Stimulated activated CD8-positive, alpha-beta memory T cell treated with anti-CD3 and anti-CD28 coated beads, Interleukin-15, amount 100 ng/mL, for 24 hours (primary cell): ENCODE measurements at places on chromosomes 11 and 22.

DNA sequence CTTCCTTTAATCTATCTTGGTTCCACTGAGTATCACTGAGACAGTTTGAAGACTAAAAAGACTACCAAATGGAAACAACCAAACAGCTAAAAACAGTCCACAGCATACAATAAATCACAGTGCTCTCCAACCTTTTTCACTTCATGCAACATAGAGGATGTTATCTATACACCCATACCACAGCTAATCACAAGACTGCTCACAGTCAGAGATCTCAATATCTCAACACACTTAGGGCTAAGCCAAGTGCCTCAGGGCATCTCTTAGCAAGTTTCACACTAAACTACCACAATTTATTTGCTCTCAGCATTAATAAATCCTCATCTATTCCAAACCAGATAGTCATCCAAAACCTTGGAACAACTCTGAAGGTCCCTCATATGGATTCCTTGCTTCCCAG, 129.4 kb downstream of the SBF2 start:
- no peak for DNase-seq

DNA sequence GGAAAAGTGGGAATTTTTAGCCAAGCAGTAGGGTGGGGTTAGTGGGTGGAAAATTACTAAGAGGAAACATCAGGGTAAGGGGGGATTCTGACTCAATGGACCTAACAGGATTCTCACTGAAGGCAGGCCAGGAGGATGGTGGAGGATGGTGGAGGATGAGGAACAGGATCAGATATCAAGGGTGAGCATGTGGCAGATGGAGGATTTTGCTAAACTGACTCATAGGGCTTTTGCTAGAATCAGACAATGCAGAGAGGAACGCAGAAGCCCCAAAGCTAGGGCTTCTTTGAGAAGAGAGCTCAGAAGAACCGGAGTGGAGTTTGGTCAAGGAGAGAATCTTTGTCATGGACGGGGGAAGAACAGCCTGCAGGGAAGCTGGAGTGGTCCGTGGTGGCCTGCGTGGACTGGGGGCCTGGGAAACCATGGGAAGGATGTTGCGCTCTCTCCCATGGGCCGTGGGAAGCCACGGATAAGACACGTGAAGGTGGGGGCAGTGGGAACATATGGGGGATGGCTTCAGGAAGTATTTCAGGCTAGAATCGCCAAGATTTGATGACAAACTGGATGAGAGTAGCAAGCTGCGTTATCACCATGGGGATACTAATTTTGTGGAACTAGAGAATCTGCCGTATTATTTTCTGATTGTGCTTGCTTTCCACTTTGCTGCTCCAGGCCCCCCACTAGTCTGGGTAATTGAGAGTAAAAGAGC, 165.2 kb downstream of the LDLRAD3 start:
- no peak for DNase-seq

GRCh38 chr11:120112174-120112796, 25.6 kb downstream of the TRIM29 start:
- DNase-seq: no peak

GRCh38 chr11:73331138-73331916, 23.3 kb downstream of the ARHGEF17 start:
- no peak for DNase-seq

DNA sequence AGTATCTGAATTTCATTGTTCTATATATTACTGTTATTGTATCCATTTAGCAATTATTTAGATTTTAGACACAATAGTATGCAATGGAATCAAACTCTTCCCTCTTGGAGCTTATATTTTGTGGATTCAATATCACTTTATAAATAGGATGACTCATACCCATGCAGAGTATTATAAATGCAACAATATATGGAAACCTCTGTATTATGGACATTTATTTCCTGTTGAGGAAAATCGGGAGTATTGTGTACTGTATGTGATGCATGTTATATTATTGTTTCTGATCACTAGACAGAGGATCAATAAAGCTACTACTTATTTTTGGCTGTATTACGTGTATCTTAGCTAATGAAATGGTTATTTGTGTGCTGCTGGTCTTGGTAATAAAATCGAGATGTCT, 770 bp downstream of the METTL15 start:
- DNase-seq: no peak

DNA sequence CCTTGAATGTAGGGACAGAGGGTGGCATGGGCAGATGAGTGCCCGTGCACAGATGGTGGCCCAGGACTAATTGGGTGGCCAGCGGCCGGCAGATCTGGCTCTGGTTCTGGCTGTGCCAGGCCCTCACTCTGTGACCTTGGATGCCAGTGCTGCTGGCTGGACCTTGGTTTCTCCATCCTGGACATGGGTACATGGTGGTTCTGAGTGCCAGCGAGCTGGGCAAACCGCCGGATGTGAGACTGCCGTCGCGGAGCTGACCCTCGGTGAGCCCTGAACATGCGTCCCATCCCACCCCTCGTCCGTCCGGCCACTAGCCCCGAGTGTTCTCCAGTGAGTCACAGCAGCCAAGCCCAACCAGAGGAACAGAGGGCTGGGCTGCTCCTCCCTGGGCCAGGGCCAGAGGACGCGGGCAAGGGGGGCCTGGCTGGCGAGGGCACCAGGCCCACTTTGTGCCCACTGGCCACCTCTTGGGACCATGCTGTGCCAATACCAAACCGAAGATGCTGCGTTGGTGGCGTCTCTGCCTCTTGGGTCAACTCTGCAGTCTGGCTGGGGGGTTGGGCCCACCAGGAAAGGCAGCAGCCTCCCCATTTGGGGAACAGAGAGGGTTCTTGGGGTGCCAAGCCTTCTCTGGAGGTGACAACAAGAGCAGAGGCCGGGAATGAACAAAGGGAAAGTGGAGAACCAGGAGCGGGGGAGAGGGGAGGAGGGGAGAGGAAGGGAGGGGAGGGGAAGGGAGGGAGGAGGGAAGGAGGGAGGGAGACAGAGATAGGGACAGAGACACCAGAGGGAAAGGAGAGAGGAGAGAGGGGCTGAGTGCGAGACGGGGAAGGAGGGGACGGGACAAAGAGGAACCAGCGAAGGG, 10.7 kb downstream of the LSP1 start:
- no peak for DNase-seq

DNA sequence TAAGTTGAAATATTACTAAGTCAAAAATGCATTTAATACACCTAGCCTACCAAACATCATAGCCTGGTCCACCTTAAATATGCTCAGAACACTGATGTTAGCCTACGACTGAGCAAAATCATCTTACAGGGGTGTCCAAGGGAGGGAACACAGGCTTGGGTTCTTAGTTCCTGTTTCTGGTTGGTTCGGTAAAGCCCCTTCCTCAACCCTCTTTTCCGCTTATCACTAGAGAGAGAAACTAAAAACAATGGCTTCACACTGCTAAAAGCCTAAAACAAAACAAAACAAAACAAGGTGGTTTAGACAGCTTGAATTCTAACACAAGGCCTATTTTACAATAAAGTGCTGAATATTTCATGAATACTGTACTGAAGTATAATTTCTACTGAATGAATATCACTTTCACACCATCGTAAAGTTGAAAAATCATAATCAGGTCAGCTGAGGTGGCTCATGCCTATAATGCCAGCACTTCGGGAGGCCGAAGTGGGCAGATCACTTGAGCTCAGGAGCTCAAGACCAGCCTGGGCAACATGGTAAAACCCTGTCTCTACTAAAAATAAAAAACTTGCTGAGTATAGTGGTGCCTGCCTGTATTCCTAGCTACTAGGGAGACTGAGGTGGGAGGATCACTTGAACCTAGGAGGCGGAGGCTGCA, 118.0 kb downstream of the SIK3 start:
- no peak for DNase-seq

DNA sequence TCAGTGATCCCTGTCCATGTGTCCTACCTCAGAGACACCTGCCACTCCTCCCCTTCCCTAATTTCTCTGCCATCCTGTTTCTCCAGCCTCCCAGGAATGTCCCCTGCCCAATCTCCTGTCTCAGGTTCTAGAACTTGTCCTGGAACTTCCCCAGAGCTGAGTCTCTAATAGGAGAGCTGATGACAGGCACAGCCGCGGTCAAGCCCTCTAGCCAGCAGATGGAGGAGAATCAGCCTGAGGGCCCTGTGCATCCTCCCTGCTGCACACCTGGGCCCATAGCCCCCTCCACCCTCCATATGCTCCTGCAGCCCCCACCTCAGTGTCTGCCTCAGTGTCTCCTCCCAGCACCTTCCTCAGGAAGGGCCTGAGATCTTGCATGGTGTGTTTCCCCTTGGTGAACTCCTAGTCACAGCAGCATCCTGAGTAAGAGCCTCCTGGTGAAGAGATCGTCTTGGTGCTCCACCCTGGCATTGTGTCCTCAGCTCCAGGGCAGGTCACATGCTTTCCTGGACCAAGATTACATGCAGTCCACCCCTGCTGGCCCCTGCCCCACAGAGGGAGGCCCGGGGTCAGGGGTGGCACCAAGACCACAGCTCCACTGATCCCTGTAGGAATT, 43.9 kb upstream of the VPREB1 start:
- no peak for DNase-seq

GRCh38 chr11:111922803-111923202, 4.1 kb downstream of the C11orf52 start:
- no peak for DNase-seq

DNA sequence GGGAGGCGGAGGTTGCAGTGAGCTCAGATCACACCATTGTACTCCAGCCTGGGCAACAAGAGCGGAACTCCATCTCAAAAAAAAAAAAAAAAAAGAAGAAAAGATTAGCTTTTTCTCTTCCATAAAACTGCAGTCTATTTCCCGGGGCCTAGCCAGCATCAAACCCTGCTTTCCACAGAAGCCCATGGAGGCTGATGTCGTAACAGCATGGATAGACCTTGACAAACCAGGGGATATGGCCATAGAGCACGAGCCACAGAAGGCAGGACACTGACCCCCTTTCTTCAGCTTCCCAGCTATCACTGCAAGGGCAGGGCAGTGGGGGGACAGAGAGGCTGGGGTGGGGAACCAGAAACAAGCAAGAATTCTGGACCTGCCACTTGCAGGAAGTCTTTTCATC, 21.5 kb downstream of the HPS4 start:
- no peak for DNase-seq

DNA sequence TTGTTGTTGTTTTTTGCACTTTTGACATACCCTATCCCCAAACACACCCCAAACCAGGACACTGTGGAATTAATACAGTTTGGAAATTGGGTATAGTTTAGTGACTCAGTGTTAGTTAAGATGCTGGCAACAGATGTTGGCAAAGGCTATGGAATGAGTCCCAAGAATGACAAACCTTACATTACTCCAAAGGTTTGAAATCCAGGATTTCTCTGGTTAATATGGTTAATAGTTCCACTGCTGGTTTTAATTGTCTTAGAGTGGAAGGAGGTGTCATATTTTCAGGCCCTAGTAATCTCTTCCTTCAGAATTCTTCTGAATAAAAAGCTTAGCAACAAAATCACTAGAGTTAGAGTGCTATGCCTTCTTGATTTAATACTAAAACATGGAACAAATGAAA, 775 bp downstream of the LPXN start:
- no peak for DNase-seq

DNA sequence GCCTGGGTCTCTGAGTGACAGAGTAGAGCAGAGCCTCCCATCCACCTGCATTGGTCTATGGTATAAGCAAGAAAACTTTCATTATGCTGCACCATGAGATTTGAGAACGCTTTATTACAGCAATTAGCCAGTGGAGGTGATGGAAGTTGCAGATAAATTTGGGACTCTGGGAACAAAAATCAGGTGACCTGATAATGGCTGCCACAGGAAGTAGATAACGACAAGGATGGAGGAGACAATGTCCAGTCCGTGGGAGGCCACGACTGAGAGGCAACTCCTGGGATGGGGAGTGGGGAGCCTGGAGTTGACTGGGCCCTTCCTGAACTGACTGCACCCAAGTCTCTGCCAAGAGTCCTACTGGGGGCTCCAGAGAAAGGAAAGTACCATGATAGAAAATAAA, 4.7 kb downstream of the MRGPRD start:
- DNase-seq: no peak

DNA sequence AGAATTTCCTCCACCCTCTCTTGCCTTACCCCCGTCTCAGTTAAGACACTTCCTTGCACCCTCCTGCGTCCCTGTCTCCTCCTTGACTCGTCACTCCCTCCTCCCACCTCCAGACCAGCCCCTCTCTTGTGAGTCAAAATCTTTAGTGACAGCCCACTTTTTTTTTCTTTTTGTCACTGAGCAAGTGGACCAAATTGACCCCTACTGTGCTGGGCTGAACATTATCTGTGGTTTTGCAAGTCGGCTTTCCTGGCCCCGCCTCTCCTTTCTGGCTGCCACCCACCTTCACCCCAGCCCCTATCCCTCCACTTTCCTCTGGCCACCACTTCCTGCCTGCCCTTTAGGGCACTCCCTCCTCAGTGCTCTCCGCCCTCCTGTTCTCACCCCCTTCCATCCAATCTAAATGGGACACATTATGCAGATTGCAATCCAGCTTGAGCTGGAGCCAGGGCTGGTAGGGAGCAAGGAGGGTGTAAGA, at the start of gene APLNR:
APLNR (minus strand) TSS at position 47 of the 478 bp plus-strand sequence. CDS start 246 bp downstream, outside the sequence.
- DNase-seq: no peak

DNA sequence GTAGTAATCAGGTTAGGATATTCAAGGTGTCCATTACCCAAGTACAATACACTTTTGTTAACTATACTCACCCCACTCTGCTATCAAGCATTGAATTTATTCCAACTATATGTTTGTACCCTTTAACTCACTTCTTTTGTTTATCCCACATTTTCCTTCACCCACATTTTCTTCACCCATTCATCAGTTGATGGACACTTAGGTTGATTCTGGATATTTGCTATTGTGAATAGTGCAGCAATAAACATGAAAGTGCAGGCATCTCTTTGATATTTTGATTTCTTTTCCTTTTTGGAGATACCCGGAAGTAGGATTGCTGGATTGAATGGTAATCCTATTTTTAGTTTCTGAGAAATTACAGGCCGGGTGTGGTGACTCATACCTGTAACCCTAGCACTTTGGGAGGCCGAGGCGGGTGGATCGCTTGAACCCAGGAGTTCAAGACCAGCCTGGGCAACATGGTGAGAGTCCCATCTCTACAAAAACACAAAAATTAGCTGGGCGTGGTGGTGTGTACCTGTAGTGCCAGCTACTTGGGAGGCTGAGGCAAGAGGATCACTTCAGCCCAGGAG, 6.5 kb downstream of the TMEM25 start:
- DNase-seq: no peak

DNA sequence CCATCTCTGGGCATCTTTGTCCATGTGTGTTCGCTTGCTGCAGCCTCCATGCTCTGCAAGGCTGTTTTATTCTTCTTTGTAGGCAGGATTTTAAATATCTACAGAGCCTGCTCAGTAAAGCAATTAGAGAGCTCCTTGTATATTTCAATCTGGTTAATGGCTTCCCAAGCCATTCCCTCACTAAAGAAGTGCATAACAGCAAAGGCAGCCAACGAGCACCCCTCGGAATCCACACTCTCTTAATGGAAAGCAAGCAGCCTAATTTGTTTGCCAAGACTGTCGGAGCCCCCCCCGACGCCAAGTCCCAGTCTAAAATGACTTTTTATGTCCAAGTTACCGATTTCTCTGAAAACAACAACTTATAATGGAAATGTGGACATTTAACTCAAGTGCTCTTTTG, 123.6 kb downstream of the ARL14EP start:
- no peak for DNase-seq
